Calu3 (cell line): ENCODE measurements at places on chromosomes 12 and 14. TPM values are rescaled to one million over a fixed set of nuclear protein-coding genes. Genes with fewer than 3 reads are reported as not detected.

SLC11A2 gene
- total RNA-seq, result 49.5 and 51.3 TPM in 2 replicates

KLHL33 gene
- not detected in 2 replicates for total RNA-seq

GLT8D2 gene
- total RNA-seq, result not detected in 2 replicates

- DNase-seq, result no peak
These were observed 58.8 kb upstream of the SLC24A4 start for GRCh38 chr14:92264195-92264594.

DNA sequence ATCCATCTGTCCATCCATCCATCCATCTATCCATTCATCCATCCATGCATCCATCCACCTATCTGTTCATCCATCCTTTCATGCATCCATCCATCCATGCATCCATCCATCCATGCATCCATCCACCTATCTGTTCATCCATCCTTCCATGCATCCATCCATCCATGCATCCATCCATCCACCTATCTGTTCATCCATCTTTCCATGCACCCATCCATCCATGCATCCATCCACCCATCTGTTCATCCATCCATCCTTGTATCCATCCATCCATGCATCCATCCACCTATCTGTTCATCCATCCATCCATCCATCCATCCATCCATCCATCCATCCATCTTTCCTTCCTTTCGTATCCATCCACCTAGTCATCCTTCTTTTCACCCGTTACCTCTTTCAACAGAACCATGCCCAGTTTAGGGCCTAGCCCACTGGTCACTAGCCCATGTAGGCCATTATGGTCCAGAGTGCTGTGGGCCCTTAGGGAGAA is 66.3 kb downstream of the KIF26A start:
- no peak for DNase-seq

GRCh38 chr12:89306827-89307473 is 45.4 kb downstream of the DUSP6 start:
- no peak for DNase-seq

- no peak for DNase-seq
These were observed 103.1 kb downstream of the UNC79 start for GRCh38 chr14:93533842-93534241.

DNA sequence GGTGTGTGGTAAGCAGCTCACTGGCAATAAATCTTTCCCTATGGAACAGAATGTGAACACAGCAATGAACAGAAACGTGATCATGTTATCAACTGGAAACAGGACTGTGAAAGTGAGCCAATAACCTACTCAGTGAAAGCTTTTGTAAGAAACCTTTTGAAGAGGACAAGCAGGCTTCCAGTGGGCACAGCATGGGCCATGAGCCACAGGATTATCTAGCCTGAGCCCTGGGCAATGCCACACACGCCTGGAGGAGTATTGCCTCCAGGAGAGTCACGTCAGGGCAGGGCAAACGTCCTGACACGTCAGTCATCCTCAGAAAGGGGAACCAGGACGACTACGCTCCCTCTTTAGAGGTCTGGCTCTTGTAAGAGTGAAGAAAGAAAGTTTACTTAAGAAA is 32.3 kb downstream of the NRDE2 start:
- DNase-seq, result no peak

NUMB gene
- total RNA-seq, result 75.2 and 75.3 TPM in 2 replicates

- no peak for DNase-seq
These were observed 57.9 kb downstream of the PPP2R5C start for GRCh38 chr14:101819251-101819990.

DNA sequence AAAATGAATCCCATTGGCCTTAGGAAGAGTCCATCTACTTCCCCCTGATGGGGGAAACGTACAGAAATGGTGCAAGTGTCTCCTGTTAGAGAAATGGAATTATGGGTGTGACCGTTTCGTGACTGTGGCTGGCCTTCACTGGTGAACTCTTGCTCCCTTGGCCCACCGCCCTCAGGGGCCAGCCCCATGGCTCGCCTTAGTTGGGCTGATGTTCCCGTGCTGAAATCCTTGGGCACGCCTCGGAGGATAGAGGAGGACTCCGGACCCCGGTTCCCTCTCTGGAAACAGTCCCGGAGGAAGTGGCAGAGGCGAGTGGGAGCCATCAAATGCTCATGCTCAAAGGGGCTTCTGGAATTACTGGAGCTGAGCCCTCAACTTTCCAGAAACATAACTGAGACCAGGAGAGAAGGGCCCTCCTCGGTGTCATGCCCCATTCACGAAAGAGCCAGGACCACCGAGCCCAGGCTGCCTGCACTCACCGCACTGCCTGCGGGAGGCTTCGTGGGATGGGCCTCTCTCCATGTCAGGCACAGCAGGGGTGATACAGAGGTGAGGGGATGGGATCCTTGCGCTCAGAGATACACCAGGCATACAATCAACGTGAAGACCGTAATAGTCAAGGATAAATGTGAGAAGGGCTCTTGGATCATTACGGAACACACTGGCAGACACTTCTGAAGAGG is 10.1 kb upstream of the CACNA2D4 start:
- DNase-seq, result no peak

- DNase-seq, result no peak
These were observed 28.8 kb downstream of the P2RX4 start for GRCh38 chr12:121238604-121239350.

CIROP gene
- not detected in 2 replicates for total RNA-seq

DNA sequence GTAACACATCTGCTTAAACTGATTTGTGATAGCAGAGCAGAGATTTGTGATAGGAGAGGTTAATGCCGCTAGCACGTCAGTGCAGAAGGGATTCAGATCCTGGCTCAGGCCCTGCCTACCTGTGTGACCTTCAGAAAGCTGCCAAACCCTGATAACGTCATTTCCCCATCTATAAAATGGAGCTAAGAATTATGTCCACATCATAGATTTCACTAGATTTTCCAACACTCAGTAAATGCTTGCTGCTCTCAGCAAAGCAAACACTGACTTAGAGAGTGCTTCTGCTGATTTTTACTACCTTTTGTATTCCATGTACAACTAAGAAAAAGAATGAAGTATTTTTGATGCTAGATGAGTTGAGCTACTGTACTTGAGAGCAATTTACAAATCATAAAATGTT is 261.4 kb downstream of the ITPR2 start:
- no peak for DNase-seq

IFNG-AS1 gene
- total RNA-seq, result not detected in 2 replicates
